Sciatic nerve (tissue), 2 donors: ENCODE measurements at places on chromosomes 3 and 15. TPM values are rescaled to one million over a fixed set of nuclear protein-coding genes. Genes with fewer than 3 reads are reported as not detected.

FAM162A gene
- total RNA-seq: 36.1 TPM

SLC15A2 gene
- 2.6 TPM for total RNA-seq

GRCh38 chr3:5423076-5423475, 235.6 kb downstream of the EDEM1 start:
- no peak for DNase-seq

TOP2B gene
- total RNA-seq: 125 TPM

DNA sequence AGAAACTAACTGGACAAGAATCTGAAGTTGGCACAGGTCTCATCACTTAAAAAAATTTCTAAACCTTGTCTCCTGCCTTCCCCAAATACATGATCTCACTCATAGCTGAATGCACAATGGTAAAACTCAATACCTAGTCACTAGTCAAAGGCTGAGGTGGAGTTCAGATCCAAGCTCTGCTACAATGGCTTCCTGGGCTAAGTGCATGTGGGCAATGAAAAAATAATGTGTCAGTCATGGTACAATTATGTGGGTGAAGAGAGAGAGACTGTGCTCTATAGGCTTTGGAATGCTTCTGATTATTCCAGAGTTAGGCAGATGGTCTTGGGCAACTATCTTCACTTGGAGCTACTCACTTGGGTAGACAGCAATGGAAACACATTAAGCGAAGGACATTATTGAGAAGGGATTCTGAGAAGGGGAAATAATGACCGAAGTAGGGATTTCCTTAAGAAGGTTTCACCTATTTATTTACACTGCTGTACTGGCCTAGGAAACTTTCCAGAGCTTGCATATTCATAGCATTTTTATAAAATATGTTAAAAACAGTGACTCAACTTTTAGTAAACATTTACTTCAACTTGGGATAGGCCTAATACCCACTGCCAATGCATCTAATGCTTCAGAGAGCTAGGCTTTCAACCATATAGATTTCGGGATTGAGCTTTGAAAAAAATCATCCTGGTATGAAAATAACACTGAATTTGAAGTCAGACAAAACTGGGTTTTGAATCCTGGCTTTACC, 58.7 kb upstream of the PLXND1 start:
- DNase-seq: no peak

C3orf85 gene
- not detected for total RNA-seq

GRCh38 chr3:16506884-16507577, 6.5 kb downstream of the RFTN1 start:
- no peak for DNase-seq

GOLGA6A gene
- 0.98 TPM for total RNA-seq

DNA sequence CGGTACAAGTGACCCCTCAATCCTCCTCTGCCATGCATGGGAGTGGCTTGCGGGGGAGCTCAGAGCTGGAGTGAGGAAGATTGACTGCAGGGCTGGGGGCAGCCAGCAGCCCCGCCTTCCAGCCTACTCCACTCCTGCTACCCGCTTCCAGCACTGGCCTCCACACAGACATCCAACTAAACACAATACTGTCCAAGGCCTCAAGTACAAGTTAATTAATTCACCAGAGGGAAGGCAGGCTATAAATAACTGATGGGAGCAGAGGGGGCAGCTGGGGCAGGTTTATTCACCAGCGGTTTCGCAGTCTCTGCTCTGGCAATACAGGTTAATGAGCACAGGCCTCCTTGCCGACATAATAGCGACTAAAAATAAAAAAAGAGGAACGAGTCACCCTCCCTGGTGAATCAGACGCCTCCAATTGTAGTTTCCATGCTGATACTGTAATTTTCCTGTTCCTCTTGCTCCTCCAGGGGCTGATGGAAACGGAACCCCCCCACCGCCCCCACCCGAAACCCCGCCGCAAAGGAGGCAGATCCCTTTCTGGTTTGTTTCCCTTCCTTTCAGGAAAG, 166.4 kb upstream of the TLE3 start:
- no peak for DNase-seq

DNA sequence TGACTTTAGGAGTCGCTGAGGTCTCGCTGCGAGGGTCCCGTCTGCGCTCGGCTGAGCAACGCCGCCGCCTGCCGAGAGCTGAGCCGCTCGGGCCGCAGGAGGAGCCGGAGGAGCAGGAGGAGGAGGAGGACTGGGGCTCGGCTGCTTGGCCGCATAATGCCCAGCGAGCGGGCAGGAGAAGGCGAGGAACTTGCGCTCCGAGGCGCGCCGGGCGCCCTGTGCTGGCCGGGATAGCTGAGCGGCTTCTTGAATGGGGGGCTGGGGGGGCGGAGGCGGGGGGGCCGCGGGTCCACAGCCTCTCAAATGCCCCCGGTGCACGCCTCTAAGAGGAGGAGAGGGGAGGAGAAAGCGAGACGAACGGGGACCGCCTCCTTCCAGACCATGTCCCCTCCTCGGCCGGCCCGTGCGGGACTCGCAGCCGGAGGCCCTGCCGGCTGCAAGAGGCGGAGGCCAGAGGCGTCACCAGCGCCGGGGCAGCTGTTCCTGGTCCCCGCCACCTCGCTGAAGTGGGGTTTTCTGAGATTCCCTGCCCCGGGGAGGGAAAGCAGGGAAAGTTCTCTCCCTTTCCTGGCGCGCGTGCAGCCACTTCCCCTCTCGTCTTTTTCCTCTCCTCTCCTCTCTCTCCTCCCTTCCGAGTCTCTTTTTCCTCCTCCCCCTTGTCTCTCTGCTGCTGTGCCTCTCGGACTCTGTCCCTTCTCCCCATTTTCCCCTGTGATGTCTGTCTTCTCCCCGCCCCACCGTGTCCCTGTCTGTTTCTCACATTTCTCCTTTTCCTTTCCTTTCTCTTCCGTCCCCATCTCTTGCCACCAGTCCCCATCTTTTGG, at the start of gene ADAMTS9:
Gene ADAMTS9 (minus strand): TSS at position 220 of the 824 bp plus-strand sequence. CDS start 343 bp downstream, outside the sequence.
- DNase-seq: peak; percentile 90

GRAMD2A gene
- total RNA-seq: 6.7 TPM

DNA sequence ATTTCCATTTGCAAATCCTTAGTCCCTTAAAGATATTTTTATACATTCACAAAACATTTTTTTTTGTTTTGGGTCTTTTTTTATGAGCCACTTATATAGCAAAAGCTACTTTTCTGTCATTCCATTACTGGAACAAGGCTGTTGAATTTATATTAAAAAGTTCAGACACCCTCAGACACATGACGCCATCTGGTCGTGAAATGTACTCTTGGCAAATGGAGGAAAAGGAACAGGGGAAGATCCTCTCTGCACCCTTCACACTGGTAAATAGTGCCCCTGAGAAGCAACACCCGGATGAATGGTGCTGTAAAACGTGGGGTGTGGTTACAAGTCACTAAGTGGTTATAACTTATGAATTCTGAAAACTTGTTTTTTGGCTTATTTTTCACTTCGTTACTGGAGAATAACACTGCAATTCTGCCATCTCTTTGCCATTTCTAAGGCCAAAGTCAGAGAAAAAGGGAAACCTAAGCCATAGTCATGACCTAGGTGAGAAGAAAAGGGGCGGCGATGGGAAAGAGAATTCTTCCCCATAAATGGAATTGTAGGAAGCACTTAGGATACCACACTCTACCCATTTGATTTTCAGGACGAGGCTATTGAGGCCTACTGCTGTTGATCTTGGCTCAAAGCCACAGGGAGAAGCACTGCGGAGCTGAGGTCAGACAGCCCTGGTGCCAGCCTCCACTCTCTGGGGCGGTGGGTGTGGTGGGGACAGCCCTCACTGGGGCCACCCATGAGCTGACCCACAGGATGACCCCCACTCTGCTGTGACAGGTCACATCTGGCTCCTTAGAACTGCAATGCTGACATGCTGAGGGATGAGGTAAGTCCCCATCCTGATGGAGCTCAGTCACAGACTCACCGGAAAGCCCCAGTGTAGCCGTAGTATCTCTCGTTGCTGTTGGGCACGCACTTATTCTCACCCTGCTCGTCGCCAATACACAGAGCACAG, 21.9 kb downstream of the LTF start:
- DNase-seq: no peak

PLAAT1 gene
- 0.98 TPM for total RNA-seq

- no peak for DNase-seq
Measured at GRCh38 chr3:194602669-194603171, 30.5 kb downstream of the TMEM44 start.

DNA sequence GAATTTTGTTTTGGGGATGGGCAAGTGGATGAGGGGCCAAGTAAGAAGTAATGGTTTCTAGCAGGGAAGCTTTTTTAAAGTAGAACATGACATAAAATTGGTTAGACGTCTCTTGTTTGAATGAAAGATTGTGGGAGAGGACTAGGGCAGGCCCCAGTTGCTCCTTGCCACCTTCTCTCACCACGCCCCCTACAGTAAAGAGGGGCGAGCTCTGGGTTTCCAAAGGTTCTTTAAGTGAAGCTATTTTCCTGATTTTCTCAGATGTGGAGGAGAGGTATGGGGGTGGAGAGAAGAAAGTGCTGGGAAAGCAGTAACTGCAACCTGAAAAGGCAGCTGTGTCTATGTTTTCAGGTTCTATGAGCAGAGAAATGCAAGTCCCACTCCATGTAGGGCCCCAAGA, 32.6 kb upstream of the SKIL start:
- no peak for DNase-seq

DNA sequence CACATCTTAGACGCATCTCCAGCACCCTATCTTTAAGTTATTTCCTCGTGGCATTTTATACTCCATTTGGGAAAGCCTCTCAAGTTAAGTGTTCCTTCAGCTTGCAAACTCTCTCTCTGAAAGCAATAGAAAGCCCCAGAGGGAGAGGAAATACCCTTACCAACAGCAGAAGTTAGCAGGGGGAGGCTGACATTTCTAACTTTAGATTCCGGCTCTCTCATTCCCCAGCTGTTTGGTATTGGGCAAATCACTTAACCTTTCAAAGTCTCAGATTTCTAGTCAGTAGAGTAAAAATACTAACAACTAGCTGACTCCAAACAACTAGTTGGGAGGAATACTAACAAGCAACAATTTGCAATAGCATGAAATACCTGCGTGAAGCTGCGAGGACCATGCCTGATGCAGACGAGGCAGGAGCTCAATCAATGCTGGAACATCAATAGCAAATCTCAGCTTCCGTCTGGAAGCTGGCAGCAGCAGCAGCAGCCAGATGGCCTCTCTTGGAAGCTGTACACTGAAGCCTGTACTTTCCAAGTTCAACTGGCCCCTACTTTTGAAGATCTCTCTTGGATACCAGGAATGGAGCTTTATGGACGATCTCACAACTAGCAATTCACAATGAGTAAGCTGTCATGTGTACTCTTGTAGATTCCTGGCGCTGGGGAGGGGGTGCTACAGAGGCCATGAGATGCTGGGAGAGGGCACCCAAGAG, 47.8 kb downstream of the THBS1 start:
- DNase-seq: no peak

ZIC4 gene
- 0.62 TPM for total RNA-seq

GOLGA8H gene
- total RNA-seq: 4.9 TPM
